GM04503 (cell line): ENCODE measurements at places on chromosomes 16 and 17.

- DNase-seq = no peak
Observed at GRCh38 chr17:2051061-2051932, 3.6 kb upstream of the HIC1 start.

DNA sequence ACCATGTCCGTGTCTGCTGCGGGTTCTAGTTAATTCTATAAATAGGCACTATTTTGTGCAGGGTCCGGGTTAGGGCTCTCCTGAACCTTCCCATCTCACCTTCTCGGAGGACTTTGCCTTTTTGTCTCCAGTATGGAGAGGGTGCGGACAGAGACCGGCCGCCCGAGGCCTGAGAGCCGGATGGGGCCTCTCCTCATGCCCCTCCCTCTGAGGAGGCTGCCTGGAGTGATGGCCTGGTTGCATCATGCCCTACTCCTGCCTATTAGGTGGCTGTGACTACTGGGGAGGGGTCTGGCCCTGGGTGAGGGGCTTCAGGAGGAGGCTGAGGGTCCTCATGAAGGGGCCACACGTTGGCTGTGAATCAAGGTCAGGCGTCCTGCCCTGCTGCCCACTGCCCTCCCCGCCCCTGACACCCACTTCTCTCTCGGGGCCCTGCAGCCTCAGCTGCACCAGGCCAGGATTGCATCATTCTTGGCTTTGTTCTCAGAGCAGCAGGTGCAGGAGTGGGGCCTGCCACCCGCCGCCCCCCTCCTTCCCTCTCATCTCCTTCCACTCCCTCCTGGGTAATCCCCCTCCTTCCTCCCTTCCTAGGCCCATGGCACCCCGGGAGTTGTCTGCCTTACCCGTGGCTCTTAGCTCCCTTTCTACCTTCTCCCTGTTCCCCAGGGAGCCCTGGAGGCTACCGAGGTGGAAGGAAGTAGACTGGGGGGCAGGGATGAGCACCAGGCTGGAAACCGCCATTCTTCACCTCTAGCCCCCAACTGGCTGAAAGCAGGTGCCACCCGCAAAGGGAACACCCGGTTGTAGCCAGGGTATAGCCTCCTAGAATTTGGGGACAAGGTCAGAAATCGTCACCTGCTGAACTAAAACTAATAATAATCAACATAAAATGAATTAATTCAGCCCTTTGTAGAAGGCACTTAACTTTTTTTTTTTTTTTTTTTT, 12.7 kb upstream of the ARHGAP23 start:
- DNase-seq = no peak

- no peak for DNase-seq
Observed at GRCh38 chr17:68305142-68305541, 13.8 kb downstream of the ARSG start.

GRCh38 chr16:67312719-67313118, 13.8 kb downstream of the KCTD19 start:
- DNase-seq = no peak

DNA sequence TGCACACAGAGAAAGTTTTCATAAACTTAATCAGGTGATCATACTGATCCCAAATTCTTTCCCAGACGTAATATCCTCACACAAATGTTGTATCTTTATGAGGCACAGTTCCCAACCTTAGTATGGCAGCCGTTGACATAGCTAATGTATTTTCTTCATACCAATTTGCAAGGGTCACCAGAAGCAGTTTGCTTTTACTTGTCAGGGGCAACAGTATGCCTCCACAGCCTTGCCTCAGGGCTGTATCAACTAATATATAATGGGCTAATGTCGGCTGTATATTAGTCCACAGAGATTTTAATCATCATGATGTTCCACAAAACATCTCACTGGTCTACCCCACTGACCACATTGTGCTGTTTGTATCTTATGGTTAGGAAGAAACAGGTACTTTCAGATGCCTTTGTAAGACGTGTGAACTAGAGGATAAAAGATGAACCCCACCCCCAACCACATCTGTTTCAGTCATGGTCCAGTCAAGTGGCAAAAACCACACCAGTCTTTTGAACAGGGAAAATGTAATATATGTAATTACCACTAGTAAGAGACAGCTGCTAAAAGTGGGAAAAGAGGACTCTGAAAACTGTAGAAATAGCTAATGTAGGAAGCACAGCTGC, 55.2 kb downstream of the GAN start:
- DNase-seq = no peak

DNA sequence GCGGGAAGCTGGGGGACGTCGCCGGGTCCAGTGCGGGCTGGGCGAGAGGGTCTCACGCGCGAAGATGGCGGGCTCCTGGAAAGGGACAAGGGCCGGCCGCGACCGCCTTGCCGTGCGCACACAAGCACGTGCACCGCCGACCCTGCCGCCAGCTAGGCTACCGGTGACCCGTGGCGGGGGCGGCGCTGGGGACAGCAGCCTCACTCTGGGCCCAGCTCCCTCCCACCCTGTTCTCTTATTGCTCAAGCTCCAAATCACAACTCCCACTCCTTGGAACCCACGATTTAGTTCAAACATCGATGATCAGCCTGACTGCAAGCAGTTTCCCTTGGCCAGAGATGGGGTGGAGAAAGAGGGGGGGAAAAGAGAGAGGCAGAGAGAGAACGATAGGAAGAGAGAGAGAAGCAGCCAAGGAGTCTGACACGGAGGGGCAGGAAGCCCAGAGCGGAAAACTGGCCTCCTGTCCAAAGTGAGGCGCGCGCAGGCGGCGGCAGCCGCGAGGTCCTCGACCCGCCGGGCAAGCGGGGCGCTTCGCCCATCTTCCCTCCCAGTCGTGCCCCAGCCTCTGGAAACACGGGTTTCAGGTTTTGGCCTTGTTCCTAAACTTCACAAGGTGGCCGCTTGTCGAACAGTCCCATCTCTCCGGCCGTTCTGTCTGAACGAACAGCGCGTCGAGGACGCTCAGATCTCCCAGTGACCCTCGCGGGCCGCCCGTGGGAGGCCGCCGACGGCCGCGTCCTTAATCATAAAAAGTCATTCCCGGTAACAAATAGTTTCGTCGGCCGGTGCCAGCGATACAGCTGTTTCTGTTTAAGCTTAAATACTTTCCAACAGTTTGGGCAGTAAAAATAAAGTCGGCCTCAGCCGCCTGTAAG, 1.7 kb upstream of the CBX8 start:
- no peak for DNase-seq

DNA sequence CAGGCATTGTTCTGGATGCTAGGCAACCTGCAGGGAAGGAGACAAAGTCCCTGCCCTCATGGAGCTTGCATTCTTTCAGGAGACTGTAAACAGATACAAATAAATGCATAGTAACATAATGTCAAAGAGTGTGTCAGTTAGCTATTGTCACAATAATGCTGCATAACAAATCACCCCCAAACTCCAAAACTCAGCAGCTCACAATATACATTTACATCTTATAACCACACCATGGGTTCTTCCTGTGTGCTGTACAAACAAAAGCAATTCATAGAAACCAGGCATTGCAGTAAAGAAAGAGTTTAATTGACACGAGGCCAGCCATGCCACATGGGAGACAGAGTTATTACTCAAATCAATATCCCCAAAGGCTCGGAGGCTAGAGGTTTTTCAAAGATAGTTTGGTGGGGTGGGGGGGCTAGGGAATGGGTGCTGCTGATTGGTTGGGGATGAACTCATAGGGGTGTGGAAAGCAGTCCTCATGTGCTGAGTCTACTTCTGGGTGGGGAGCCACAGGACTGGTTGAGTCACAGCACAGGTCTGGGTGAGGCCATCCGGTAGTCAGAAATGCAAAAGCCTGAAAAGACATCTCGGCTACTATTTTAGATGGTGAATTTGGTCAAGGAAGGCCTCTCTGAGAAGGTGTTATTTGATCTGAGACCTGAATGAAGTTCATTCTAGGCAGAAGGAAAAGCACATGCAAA, 79.0 kb downstream of the GPRC5B start:
- DNase-seq = no peak

- DNase-seq = no peak
Observed at GRCh38 chr16:5895976-5896375, 798.4 kb upstream of the EEF2KMT start.

- no peak for DNase-seq
Observed at GRCh38 chr16:57105184-57105583, 12.8 kb downstream of the CPNE2 start.

DNA sequence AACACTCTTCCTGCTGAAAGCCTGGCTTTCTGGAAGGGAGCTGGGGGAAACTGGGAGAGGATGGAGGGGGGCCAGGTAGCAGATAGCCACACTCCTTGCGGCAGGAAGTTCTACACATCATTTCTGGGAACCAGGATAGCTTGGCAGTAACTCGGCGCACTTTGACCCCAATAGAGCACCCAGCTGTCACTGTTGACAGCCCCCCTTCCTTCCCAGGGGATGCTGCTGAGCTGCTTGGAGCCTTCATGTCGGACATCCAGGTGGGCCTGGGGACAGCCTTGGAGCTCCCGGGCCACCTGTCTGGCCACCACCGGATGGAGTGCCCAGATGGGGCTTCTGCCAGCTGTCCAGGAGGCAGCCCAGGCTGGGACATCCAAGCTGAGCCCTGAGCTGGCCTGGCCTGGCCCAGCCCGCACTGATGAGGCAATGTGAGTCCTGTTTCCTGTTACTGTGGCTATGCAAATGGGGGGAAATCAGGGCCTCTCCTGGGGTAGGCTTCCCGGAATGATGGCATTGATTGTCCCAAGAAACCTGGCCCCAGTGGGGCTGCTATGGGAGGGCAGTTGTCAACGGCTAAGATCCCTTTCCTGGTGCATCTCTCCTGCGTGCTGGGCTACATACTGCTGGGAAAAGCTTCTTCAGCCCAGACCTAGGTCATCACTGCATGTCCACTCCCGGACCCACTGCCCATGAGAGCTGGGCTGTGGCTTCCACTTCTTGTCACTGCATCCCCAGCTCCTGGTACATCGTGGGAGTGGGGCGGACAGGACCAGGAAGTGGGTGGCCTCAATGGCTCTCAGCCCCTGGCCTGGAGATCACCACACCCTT, 50.0 kb downstream of the SOCS1 start:
- DNase-seq = no peak

- no peak for DNase-seq
Observed at GRCh38 chr17:57466521-57466920, 210.2 kb downstream of the MSI2 start.

DNA sequence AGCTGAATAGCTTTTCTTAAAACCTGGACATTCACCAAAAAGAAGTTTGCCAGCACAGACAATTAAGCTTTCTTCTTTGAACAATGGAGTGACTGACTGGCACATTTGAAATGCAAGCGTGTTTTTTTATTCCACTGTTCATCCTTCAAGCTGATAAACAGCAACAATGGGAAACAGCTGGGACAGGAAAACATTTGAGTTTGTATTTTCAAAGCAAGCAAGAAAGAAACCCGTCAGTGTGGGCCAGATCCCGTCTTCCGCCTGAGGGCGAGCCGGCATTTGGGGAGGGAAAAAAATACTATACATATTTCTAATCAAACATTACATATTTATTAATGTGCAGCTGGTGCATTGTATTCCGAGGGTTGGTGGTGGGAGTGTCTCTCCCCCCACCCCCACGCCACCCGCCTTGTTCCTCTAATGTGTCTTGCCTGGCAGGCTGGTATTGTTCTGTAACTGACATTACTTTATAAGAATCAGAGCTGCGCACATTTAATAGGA, 94.3 kb downstream of the CYLD start:
- DNase-seq = no peak

DNA sequence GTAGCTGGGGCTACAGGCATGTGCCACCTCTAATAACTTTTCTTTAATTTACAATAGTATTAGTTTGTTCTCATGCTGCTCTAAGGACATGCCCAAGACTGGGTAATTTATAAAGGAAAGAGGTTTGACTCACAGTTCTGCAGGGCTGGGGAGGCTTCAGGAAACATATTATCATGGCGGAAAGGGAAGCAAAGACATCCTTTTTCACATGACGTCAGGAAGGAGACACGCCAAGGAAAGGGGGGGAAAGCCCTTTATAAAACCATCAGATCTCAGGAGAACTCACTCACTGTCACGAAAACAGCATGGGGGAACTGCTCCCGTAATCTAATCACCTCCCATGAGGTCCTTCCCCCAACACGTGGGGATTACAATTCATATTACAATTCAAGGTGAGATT, 18.3 kb downstream of the IL4R start:
- no peak for DNase-seq

DNA sequence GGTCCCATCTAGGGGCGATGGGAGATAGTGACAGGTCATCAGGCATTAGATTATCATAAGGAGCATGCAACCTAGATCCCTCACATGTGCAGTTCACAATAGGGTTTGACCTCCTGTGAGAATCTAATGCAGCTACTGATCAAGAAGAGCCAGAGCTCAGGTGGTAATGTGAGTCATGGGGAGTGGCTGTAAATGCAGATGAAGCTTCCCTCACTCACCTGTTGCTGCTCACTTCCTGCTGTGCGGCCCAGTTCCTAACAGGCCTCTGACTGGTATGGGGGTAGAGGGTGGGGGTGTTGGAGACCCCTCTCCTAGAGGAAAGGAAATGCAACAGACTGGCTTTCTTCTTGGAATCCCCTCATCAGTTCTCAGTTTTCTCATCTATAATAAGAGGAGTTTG, 131.4 kb downstream of the CA10 start:
- DNase-seq = no peak

DNA sequence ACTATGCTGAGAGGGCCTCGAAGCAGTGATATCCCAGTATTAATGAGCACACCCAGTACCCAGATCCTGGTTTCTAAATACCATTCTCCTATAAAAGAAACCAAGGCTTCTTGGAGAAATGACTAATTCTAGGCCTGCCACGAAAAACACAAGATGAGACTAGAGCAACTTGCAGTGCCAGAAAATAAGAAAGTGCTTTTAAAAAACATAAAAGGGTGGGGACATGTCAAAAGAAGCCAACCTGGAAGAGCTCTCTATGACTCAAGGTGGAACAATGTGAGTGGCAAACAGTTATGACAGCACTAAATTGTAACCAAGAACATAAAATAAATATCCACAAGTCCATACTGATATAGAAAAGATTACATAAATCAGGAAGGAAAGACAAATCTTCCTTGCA, 153.2 kb upstream of the KCNJ18 start:
- DNase-seq = peak; percentile 0

- peak; percentile 90 for DNase-seq
Observed at GRCh38 chr16:15482068-15482747, 47.8 kb downstream of the BMERB1 start.

DNA sequence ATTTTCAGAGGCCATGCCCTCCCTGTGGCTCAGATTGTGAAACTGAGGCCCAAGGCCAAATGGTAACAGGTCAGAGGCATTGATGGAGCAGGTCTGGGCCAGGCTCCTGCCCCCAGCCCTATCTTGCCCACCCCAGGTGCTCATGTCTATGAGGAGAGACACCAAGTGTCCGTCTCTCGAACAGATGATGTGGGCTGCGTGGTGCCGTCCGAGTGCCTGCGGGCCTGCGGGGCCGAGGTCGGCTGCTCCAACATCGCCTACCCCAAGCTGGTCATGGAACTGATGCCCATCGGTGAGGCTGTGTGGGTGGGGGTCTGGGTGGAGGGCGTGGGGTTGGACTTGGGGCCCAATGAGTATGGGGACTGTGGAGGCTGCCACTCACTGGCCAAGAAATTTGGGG, 8.7 kb upstream of the FAM83G start:
- DNase-seq = no peak

GRCh38 chr16:73092236-73092781, 44.4 kb upstream of the ZFHX3 start:
- DNase-seq = no peak

DNA sequence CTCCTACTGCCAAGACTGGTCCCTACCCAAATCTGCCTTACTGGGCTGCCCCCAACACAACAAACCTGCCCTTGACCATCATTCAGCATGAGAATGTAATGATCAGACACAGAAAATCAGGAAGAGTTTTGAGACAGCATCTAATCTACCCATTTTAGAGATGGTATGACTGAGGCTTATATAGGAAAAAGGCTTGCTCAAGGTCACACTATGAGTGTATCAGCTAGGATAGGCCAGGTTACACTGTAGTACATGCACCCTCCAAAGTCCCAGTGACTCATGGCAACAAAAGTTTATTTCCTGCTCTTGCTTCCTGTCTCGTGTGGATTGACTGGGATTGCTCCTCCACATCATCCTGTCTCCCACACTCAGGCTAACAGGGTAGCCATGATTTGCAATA, 27.9 kb downstream of the NLRC5 start:
- no peak for DNase-seq
